ENCODE measurements at places on chromosomes 11 and 22.
A peak's percentile ranks its signal among the peaks of the same experiment; 100 is the strongest.

DNA sequence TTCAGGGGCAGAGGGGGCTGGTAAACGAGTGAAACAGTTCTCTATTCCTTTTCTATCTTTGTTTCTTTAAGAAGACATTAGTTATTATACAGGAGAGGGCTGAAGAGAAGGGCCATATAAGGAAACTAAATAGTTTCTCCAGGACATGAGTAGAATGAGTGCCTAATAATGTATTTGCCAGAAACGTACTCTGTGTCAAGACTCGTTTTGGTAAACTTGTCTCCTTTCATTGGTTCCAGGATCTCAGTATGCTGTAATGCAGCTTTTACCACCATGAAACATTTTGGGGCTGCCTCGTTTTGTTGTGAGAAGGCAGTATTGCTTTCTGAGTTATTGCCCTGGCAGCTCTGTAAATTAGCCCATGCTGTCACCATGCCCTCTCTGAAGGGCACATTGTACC is 51.7 kb downstream of the POLD3 start:
- no peak for DNase-seq

DNA sequence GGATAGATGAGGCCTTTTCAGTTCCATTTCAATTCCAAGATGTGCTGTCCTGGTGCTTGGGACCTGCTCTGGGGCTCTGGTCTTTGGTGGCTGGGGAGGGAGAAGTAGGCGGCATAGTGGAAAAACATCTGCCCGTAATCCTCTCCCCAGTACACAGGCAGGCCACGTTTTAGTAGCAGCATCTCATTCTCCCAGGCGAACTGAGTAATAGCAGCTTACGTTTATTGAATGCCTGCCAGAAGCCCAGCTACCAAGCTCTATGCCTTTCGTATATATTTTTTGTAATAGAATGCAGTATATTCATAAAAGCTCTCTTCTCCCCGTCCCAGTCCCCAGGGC is 11.4 kb downstream of the ACO2 start:
- DNase-seq, result no peak

DNA sequence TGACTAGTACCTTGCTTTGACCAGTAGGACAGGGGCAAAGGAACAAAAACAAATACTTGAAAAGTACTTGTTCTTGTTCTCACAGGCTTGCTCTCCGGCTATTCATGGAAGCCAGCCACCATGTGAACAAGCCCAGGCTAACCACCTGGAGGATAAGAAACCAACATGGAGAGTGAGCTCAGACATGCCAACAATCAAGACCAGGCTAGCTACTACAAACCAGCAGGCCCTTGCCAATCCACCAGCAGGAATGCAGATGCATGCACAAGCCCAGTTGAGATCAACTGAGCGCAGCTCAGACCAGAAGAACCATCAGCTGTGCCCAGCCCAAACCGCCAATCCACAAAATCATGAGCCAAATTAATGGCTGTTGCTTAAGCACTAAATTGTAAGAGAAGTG is 180.1 kb upstream of the ISX start:
- no peak for DNase-seq

GRCh38 chr22:35375031-35375430 is 5.9 kb upstream of the HMOX1 start:
- DNase-seq, result no peak

DNA sequence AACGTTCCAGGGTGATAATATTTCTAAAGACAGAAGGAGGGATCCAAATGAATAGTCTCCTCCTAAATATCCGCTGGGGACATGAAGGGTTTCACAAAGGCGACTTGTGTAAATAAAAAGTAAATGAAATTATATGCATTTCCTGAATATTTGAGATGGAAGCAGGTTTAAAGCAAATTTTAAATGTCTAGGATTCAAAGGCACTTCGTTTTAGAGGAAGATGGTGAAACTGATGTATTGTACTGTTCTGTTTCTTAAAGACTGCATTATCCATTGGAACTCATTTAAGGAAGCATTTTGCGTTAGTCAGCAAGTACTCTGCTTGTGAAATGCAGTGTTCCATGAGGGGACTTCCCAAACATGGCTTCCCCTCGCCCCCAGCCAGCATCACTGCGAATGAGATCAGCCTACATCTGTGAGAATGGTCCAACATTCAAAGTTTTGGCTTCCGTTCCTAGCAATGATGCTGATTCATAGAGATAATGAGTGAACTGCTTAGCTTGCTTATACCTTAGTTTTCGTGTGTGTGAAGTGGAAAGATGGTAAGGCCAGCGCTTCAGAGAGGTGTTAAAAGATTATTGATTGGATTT is 1.5 kb downstream of the RAB39A start:
- DNase-seq, result no peak

DNA sequence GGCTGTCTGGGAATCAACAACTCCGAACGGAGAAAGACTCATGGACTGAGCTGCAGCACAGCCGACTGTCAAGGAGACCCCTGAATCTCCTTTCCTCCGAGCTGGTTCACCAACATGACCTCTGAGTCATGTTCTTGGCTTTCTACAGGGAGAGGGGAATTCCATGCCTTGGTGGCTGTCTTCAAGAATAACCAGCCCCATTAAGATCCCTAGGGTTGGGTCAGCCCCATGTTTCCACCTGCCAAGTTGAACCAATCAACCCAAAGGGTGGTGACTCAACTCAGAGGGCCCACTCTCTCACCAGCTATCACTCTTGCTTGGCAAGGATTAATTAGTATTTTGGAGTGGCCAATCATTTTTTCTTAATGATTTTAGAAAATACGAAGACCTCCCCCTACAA is 28.3 kb upstream of the IGSF22 start:
- no peak for DNase-seq

DNA sequence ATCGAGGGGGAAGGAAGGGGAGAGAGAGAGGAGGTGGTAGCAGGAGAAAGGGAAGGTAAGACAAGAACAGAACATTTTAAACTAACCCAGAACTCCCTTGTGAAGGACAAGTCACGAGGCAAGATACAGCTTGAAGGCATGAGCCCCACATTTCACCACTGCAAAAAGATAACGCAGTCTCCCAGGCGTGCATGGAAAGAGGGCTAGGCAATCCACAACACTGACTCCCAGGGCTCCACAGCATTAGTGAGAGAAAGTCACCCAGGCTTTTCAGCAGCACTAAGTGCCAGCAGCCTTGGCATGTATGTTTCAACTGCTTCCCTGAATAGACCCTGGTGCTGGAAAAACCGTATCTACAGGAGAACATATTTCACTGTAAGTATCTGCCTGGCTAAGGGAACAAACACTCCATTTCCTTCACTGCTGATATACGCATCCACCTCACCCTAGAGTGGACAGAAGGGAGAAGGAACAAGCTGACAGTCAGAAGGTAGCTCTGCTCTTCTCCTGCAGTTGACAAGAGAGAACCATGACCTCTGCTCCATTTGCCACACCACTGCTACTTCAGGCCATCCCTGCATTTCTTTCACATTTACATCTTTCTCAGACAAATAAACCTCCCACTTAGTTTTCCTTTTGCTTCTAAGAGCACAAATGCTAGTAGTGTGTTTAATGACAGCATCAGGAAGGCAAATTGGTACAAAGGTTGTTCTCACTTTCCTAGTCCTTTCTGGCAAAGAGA is 87.9 kb downstream of the AMBRA1 start:
- no peak for DNase-seq

- DNase-seq, result no peak
Observed at GRCh38 chr11:69588270-69588669, 52.7 kb upstream of the CCND1 start.

- no peak for DNase-seq
Observed at GRCh38 chr11:117841551-117842031, 17.0 kb upstream of the FXYD2 start.

DNA sequence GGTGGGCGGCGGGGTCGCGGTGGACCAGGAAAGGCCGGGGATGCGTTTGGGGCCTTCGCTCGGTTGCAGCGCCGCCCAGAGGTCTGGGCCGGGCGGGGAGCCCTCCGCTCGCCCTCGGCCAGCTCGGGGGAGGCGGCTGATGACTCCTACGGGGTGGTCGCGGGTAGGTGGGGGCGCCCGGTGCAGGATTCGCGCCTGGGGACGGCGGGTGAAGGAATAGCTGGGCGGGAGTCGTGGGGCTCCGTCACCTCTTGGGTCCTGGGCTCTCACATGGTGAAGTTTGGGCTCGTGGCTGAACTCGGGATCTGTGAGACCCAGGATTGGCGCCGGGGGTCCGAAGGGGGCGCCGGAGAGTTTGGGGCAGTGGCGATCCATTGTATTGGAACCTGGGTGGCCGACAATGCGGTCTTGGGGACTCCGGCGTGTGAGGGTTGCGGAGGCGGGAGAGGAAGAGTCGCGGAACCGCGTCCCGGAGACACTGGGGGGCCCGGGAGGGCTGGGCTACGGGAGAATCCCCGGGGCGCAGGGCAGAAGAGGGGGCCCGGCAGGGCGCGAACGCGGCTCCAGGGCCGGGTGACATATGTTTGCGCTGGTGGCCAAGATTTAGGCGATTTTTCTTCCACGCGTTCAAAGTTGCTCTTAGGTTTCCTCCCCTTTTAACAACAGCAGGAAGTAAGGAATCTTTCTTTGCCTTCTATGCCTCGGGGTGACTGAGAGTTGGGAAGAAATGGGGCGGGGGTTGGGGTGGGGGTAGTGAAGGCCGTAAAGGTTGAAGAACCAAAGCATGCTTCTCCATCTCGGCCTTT is 935 bp downstream of the QSER1 start:
- DNase-seq, result peak; percentile 38

DNA sequence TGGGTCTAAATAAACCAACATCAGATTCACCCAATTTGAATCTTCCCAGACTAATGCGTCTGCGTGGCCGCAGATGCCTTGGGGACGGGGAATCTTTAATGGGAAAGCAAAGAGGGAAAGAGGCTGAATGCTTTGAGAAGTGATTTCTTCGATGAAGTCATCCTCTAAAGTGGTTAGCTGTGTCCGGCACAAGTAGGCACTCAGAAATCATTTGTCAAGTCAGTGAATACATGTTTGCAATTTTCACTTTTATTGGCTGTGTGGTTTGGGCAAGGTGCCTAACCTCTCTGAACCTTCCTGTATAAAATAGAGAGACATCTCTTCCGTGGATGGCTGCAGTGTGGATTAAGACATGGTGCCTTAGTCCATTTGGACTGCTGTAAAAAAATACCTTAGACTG is 19.7 kb upstream of the IFT27 start:
- no peak for DNase-seq

DNA sequence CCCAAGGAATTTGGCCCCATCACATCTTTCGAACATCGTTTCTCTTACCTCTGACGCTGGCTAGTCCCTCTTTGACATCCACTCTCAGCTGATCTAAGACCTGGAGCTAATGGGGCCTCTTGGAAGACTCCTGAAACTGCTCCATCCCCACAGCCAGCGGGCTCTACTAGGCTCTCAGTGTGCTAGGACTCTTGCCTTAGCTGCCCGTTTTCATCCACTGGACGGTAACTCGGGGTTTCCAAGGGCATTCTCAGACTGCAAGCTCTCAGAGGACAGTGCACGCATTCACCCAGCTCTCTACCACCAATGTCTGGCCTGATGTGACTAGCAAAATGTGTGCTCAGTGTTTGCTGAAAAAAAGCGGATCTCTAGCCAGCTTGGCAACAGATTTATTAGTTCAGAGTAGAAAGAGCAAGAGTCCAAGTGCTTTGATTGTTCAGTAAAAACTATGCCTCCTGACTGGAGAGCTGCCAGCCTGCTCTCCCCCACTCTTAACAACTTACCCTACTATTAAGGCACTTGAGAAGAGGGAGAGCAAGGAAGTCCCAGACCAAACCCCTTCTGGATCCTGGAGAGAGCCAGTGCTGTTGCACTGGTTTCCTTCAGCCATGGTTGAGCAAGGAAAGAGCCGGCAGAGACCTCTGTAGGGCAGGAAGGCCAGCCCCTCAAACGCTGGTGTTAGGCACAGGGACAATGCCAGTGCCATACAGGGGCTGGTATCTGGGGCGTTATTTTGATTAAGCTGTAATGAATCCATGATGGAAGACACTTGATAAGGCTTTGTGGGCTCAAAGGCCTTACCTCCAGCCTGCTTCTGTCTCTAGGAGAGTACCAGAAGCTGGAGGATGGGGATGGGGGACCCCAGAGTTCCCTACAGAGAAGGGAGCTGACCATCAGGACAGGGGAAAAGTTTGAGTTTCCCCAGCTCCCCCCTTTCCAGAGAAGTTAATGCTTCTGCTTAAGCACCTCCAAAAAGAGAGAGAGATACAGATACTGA is 9.2 kb downstream of the RELA start:
- no peak for DNase-seq

GRCh38 chr11:47924184-47924691 is 56.1 kb upstream of the PTPRJ start:
- DNase-seq, result no peak

DNA sequence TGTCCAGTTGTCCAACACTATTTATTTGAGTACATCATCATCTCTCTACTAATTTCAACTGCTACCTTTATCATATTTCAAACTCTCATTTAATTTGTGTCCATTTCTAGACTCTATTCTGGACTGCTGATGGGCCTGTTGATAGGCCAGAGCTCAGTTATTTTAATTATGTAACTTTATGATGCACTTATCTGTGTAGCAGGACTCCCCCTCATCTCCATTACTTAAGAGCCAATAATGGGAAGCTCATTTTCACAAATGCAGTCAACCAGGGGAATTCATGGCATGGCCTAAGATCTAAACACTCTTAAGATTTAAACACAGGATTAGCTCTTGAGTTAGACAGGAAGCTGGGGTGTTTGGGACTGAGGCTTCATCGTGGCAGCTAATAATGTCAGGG is 21.4 kb downstream of the KCNQ1OT1 start:
- no peak for DNase-seq

- DNase-seq, result no peak
Observed at GRCh38 chr11:66595245-66595904, 2.4 kb downstream of the CCS start.

- no peak for DNase-seq
Observed at GRCh38 chr11:112303616-112304015, 43.0 kb upstream of the PLET1 start.

DNA sequence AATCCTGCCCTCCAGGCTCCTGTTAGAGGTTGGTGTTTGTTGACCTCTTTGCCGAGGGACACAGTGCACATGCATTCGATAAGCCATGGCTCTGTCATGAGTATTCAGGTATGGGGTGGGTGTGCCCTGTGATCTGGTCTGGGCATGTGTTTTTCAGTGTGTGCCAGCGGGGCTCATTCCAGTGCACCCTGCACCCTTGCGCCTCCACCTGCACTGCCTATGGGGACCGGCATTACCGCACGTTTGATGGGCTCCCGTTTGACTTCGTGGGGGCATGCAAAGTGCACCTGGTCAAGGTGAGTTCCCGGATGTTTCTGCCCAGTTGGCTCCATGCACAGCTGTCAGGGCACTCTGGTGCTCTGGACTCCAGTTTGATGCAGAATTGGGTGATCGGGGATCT is 44.2 kb downstream of the OTOG start:
- DNase-seq, result no peak

GRCh38 chr11:75504501-75504900 is 21.2 kb downstream of the GDPD5 start:
- no peak for DNase-seq

- DNase-seq, result no peak
Observed at GRCh38 chr11:44775985-44776446, 49.3 kb downstream of the TSPAN18 start.

DNA sequence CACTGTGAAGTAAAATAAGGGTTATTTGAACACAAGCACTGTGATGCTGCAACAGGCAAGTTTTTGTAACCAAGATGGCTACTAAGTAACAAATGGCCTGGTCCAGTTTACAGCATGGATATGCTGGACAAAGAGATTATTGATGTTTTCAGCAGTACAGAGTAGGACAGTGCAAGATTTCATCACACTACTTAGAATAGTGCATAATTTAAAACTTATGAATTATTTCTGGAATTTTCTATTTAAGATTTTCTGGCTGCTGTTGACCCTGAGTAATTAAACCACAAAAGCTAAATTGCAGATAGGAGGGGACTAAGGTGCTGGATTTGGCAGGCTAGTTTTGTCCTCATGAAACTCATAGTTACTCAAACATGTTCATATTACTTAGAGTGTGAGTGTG is 33.1 kb downstream of the CEP295 start:
- no peak for DNase-seq

GRCh38 chr22:36430863-36431262 is 43.1 kb upstream of the MYH9 start:
- no peak for DNase-seq
